DND-41 (cell line): ENCODE measurements at places on chromosomes 4 and X.

DNA sequence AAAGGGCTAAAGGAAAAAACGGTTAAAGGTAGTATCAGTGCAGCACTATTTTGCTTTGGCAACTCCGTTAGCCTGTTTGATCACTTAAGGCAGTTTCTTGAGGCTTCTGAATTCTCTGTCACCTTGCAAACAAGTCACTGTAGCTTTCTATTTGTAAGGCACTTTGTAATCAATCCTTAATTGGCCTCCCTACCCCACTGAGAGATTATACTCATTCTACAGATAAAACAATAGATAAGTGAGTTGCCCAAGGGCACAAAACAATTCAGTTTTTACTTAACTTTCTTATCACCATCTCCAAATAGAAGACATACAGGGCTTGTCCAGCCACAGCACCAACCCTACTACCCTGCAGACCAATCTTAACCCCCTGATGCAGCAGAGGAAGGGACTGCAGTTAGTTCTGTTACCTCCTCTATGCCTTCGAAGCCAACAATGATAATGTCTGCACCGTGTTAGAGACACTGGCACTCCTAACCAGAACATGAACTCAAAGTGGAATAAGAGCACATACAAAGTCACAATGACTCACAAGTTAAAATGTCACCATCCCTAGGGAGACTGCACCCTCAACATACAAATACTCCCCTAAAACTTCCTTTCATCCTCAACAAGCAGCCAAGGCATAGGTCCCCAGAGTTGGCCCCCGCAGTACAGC lies 1.7 kb downstream of the TMEM185A start:
- no peaks in the 10 kb centered on the region for H3K36me3 ChIP-seq
- DNase-seq: no peak
- H3K27ac ChIP-seq: no peak overlapping the region
- H3K4me3 ChIP-seq: peak overlapping the region; percentile 76

- no peak for DNase-seq
- H3K4me1 ChIP-seq: no peaks in the 10 kb centered on the region
- no peak overlapping the region for H3K4me3 ChIP-seq
- no peaks in the 10 kb centered on the region for H3K36me3 ChIP-seq
Measured at GRCh38 chr4:154029171-154029570, 240.3 kb upstream of the SFRP2 start.

DNA sequence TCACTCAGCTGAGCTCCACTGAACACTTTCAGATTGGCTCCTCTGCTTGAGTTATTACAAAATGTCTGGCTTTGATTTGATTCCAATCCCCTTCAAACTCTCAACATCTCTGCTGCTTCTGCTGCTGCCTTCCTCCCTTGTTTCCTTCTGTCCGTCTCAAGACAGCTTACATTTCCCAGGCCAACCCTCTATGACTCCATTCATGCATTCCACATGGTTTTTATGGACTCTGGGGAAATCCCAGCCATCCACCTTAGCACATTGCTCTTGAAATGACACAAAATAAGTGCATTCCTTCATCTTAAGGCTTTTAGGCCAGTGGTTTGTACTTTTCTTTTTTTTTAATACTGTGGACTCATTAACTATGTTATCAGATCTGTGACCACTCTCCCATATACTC lies 68.5 kb upstream of the TMEM164 start:
- no peak for DNase-seq
- H3K27me3 ChIP-seq: no peaks in the 10 kb centered on the region
- H3K4me1 ChIP-seq: no peaks in the 10 kb centered on the region
- H3K4me3 ChIP-seq: no peak overlapping the region
- H3K36me3 ChIP-seq: no peaks in the 10 kb centered on the region
- no peak overlapping the region for H3K27ac ChIP-seq

DNA sequence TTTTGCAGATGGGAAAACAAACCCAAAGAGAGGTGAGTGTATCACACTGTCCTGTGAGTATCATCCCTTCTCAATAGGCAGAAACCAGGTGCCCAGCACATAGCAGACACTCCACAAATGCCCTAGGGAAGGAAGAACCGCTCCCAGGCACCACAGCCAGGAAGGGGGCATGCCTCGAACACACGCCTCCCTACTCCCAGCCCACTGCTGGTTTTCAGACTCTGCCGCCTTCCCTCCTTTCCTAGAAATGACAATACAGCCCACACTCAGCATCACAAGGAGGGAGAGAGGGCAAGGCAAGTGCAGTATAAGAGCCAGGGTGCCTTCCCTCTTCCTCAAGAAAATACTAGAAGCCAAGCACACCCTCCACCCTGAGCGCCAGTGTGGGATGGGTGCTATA lies 16.2 kb downstream of the JAKMIP1 start:
- H3K27ac ChIP-seq: peak overlapping the region; percentile 93
- H3K27me3 ChIP-seq: no peaks in the 10 kb centered on the region
- no peaks in the 10 kb centered on the region for H3K36me3 ChIP-seq
- H3K4me3 ChIP-seq: no peak overlapping the region
- peak; percentile 56 for DNase-seq
- H3K4me1 ChIP-seq: peaks cover 69% of the 10 kb centered on the region

GRCh38 chr4:39732728-39733127 lies 34.8 kb downstream of the UBE2K start:
- no peak overlapping the region for H3K27ac ChIP-seq
- peaks cover 16% of the 10 kb centered on the region for H3K36me3 ChIP-seq
- no peak overlapping the region for H3K4me3 ChIP-seq
- H3K27me3 ChIP-seq: no peaks in the 10 kb centered on the region
- no peaks in the 10 kb centered on the region for H3K4me1 ChIP-seq

GRCh38 chrX:131782646-131783045 lies 238.8 kb downstream of the OR13H1 start:
- no peak for DNase-seq
- no peak overlapping the region for H3K4me3 ChIP-seq
- no peaks in the 10 kb centered on the region for H3K4me1 ChIP-seq

GRCh38 chrX:134737061-134737460 lies 78.8 kb upstream of the PLAC1 start:
- DNase-seq: no peak
- no peaks in the 10 kb centered on the region for H3K36me3 ChIP-seq
- no peaks in the 10 kb centered on the region for H3K4me1 ChIP-seq
- no peak overlapping the region for H3K4me3 ChIP-seq

DNA sequence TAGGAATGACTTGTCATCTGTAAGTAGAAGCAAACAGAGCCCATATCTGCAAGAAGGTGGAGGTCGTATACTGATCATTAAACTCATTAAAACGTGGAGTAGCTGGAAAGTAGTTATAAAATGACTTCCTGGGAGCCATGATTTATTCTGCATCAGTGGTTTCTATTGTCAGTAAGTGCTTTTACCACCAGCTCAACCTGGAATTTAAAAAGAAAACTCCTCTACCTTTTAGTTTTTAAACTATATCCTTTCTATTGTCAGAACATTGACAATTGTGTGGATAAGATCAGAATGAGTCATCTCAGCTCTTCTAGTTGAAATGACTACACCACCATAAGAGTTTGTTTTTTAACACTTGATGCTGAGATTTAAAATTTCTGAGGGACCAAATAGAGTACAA lies 651.2 kb upstream of the GALNT7 start:
- H3K4me1 ChIP-seq: no peaks in the 10 kb centered on the region
- DNase-seq: no peak
- no peak overlapping the region for H3K27ac ChIP-seq
- H3K4me3 ChIP-seq: no peak overlapping the region
- no peaks in the 10 kb centered on the region for H3K27me3 ChIP-seq
- H3K36me3 ChIP-seq: no peaks in the 10 kb centered on the region

DNA sequence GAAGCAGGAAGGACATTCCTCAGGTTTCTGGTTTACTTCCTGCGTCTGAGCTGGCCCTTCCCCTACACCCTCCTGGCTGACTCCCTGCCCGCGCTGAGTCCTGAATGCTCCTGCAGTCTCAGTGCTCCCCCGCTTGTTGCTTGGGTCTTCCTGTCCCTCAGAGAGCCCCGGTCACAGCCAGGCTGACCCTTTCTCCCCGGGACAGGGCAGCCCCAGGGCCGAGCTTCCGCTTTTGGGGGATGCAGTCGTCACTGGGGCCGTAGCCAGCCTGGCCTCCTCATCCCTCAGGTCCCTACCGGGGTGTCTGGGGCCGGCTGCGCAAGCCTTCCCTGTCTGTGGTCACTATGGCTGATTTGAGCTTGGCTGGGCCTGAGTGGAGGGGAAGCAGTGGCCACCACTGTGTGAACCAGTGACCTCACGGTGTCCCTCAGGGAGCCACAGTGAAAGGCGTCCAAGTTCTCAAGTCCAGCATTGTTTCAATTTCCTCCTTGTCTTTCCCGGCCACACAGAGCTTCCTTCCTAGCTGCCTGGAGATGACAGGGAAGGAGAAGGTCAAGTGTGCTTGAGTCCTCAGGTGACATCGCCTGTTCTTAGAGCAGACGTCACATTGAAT lies 34.1 kb upstream of the ASMTL start:
- peak; percentile 2 for DNase-seq
- peaks cover 66% of the 10 kb centered on the region for H3K36me3 ChIP-seq
- no peak overlapping the region for H3K4me3 ChIP-seq
- peak overlapping the region; percentile 61 for H3K27ac ChIP-seq

DNA sequence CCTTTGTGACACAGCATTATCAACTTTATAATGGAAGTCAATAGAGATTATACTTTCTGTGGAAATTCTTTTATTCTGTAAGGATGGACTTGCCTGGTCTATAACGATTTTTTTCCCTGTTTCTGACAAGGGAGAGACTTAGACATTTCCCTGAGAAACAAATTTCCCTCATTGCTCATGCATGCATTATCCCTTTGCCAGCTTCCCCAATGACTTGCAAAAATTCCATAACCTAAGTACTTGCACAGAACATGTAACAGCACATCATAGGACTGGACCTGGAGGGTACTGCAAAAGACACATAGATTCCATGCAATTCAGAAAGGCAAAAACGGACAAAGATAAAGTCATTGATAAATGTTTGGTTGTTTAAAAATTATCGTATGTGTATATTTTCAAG lies 166.7 kb downstream of the FHIP1A start:
- no peaks in the 10 kb centered on the region for H3K4me1 ChIP-seq
- no peaks in the 10 kb centered on the region for H3K36me3 ChIP-seq
- no peaks in the 10 kb centered on the region for H3K27me3 ChIP-seq

- H3K27ac ChIP-seq: peak overlapping the region; percentile 27
- no peak overlapping the region for H3K4me3 ChIP-seq
- peak; percentile 71 for DNase-seq
- H3K4me1 ChIP-seq: peaks cover 15% of the 10 kb centered on the region
Measured at GRCh38 chr4:83388313-83388676, 53.6 kb upstream of the HPSE start.

GRCh38 chr4:143313996-143314395 lies 22.7 kb upstream of the GAB1 start:
- DNase-seq: no peak
- no peak overlapping the region for H3K4me3 ChIP-seq
- H3K27ac ChIP-seq: no peak overlapping the region
- no peaks in the 10 kb centered on the region for H3K4me1 ChIP-seq

- no peak overlapping the region for H3K4me3 ChIP-seq
- no peak overlapping the region for H3K27ac ChIP-seq
- H3K4me1 ChIP-seq: no peaks in the 10 kb centered on the region
Measured at GRCh38 chr4:99879458-99879857, 14.8 kb downstream of the LAMTOR3 start.

GRCh38 chrX:115560211-115560977 lies 580 bp upstream of the PLS3 start:
- no peaks in the 10 kb centered on the region for H3K36me3 ChIP-seq
- no peak for DNase-seq
- H3K4me3 ChIP-seq: no peak overlapping the region
- H3K27me3 ChIP-seq: no peaks in the 10 kb centered on the region
- H3K4me1 ChIP-seq: no peaks in the 10 kb centered on the region

- no peaks in the 10 kb centered on the region for H3K36me3 ChIP-seq
- H3K4me1 ChIP-seq: no peaks in the 10 kb centered on the region
- H3K4me3 ChIP-seq: no peak overlapping the region
- DNase-seq: no peak
Measured at GRCh38 chr4:170887396-170887795, 797.6 kb upstream of the AADAT start.

DNA sequence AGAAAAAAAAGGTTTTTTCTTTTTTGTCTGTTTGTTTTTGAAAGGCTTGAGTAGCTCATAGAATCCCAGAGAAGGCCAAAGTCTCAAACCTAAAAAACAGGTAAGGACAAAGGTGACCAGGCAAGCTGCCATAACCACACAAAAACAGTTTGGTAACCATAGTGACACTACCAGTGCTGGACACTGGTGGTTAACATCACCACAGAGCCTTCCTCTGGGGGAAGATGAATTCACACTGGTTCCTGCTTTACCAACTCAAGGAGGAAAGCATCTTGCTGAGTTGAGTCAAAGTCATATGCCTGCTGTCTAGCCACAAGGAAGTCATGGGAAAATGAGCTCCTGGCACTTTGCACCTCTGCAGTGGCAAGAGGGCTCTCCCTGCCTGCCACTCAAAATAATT lies 32.5 kb downstream of the IDS start:
- DNase-seq: no peak
- H3K36me3 ChIP-seq: no peaks in the 10 kb centered on the region
- H3K27me3 ChIP-seq: no peaks in the 10 kb centered on the region
- H3K4me3 ChIP-seq: no peak overlapping the region
- no peaks in the 10 kb centered on the region for H3K4me1 ChIP-seq

DNA sequence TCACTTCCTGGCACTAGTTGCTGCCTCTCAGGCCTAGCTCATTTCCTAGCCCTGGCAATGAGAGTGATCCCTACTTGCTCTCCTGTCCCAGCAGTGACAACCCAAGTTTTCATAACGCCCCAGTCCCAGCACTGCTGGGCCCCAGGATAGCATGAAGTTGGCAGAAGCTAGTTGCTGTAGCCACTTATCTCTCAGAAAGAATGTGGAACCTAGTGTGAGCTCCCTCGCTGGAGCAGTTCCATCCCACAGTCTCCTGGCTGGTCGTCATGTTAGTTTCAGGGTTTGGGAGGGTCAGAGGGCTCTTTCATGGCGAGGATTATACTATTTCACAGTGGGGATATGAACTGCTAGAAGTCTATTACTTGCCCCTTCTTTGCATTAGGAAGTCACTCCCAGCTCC lies 5.1 kb downstream of the PF4 start:
- no peak for DNase-seq
- no peaks in the 10 kb centered on the region for H3K4me1 ChIP-seq
- no peaks in the 10 kb centered on the region for H3K27me3 ChIP-seq
- no peaks in the 10 kb centered on the region for H3K36me3 ChIP-seq

GRCh38 chr4:784401-785331 lies 41.3 kb downstream of the CPLX1 start:
- H3K27ac ChIP-seq: no peak overlapping the region
- H3K36me3 ChIP-seq: peaks cover 20% of the 10 kb centered on the region
- no peak overlapping the region for H3K4me3 ChIP-seq
- no peaks in the 10 kb centered on the region for H3K27me3 ChIP-seq
- no peak for DNase-seq
- peaks cover 25% of the 10 kb centered on the region for H3K4me1 ChIP-seq

GRCh38 chr4:13892739-13893105 lies 265.2 kb upstream of the BOD1L1 start:
- DNase-seq: no peak
- H3K4me1 ChIP-seq: no peaks in the 10 kb centered on the region
- H3K27ac ChIP-seq: no peak overlapping the region
- no peaks in the 10 kb centered on the region for H3K27me3 ChIP-seq
- H3K36me3 ChIP-seq: no peaks in the 10 kb centered on the region

- no peak overlapping the region for H3K27ac ChIP-seq
- no peak overlapping the region for H3K4me3 ChIP-seq
- no peaks in the 10 kb centered on the region for H3K36me3 ChIP-seq
- no peaks in the 10 kb centered on the region for H3K27me3 ChIP-seq
- DNase-seq: no peak
- H3K4me1 ChIP-seq: no peaks in the 10 kb centered on the region
Measured at GRCh38 chr4:84792366-84793301, 173.9 kb downstream of the WDFY3 start.
